ENCODE measurements at places on chromosomes 6 and 20.

DNA sequence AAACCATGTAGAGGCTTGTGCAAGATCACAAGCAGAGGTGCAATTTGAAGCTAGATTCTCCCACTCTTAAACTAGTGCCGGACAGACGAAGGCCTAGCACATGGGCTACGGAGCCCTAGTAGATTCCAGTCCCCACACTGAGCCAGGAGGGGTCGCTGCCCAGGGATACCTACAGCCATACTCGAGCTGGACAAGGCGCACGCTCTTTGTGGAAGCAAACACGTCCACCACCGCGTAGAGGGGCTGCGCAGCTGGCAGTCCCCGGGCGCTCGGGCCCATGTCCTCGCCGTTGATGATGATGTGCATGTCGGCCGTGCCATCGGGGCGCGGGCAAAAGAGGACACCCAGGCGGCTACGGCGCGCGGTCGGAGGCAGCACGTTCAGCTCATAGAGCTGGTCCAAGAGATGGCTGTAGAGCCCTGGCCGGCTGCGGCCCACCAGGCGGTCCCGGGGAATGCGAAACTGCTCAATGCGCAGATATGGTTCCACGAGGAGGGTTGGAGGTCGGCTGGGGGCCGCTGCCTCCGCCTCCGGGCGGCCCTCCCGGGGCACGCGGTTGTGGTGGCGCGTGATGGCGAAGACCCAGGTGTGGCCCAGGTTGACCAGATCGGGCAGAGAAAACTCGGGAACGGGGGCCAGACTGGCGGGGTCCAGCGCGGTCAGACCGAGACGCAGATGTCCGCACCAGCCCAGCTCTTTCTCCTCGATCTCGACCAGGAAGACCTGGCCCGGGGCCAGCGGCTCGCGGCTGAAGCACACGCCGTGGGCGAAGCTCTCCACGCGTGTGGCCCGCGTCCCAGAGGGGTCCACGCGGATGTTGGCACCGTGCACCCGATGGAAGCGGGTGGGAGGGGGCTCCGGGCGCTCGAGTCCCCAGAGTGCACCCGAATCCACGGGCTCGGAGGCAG lies 677 bp downstream of the NEURL2 start:
- DNase-seq: peak; percentile 89

DNA sequence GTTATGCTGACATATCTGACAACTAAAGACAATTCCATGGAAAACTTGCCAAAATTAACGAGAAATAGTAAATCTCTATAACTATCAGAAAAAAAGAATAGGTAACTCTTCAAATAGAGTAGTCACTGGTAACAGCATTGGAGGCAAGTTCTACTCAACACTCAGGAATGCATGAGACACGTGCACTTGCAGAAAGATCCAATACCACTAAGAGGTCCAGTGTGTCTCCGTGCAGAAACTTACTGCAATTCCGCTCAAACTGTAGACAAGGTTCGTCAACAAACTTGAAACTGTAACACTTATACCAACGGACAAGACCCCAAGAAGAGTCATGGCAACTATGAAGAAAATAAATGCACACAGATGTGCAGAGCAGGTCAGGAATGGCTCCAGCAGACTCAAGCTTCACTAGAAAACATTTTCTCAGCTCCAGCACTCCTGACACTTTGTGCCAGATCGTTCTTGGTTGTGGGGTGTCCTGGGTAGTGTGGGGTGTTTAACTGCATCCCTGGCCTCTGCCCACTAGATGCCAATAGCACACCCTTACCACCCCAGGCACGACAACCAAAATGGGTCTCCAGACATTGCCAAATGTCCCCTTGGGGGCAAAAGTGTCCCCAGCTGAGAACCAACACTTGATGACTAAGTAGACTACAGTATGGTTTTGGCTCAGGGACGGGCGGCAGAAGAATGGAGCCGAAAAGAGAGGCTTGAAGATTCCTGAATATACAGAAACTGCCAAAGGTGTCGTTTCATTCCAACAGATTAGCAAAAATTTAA lies 134.8 kb downstream of the DTNBP1 start:
- DNase-seq: no peak

DNA sequence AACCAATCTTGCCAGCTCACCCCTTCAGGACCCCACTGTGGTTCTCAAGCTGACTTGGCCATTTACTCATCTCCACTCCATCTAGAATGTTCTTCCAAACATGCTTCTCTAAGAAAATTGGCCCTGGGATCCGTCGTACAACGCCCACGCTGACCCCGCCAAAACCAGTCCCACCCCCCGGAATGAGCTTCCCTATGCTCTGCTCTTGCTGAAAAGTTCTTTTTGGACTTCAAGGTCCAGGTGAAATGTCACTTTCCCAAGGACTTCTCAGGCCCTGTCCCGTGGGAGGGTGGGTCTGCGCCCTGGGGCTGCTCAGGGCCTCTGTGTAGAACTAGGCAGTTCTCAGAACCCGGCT lies 9.9 kb downstream of the NOL4L start:
- DNase-seq: peak; percentile 72

- no peak for DNase-seq
Observed at GRCh38 chr6:70390067-70390466, 23.2 kb upstream of the FAM135A start.

DNA sequence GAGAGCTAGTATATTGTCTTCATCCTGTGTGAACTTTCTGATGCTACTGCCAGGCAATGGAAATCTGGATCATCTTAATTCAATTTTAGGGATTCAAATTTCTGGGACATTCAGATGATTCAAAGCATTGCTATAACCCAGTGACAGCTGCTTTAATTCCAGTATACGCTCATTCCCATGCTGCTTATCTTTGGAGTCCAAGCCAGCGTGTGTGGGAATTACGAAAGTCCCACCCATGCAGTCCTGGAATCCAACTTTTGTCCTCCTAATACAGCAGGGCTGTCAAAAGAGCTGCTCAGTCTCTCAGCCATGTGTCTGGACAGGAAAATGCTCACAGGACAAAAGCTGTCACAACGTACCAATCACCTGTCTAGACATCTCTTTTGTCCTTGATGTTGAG lies 219.8 kb downstream of the LAMA2 start:
- no peak for DNase-seq

DNA sequence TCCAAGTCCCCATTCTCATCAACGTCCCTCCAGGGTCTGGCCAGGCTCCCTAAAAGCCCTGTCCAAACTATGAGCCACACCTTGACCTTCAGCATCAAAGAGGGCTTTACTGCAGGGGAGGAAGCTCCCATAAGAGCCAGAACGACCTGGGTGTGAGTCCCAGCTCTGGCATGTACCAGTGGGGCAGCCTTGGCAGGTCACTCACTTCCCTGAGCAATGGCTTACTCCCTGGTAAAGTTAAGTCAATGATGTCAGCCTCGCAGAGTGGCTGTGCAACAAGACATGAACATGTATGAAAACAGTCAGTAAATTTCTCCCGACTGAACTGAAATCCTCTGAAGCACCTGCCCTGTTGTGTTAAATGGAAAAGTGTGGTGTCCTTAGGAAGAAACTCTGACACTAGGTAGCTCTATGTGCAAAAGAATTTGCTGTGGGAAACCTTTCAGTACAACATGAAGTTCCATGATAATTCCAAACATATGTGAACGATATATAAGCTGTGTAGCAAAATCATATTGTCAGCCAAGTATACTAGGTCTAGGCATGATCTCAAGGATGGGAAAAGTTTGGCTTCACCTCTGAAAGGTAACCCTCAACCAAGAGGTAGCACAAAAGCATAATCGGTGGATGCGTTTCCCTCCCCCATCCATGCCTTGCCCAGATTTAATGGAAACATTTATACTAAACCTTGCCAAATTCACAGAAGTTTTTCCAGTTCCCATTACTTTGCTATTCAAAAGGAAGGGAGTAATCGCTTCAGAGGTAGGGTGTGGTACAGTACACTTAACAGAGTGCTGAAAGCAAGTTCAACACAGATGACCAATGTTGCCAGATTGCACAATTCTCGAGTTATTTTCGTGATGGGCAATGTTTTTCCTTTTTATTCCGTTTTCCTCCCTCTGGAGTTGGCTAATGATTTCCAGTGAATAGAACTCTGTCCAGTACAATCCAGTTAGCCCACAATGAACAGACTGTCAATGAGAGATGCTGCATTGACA lies 49.0 kb upstream of the RANBP9 start:
- DNase-seq: no peak

GRCh38 chr6:102085257-102085656 lies 691.7 kb downstream of the GRIK2 start:
- no peak for DNase-seq

GRCh38 chr6:621931-622330 lies 35.0 kb downstream of the HUS1B start:
- no peak for DNase-seq

GRCh38 chr6:162290846-162291465 lies 436.6 kb downstream of the PRKN start:
- no peak for DNase-seq

DNA sequence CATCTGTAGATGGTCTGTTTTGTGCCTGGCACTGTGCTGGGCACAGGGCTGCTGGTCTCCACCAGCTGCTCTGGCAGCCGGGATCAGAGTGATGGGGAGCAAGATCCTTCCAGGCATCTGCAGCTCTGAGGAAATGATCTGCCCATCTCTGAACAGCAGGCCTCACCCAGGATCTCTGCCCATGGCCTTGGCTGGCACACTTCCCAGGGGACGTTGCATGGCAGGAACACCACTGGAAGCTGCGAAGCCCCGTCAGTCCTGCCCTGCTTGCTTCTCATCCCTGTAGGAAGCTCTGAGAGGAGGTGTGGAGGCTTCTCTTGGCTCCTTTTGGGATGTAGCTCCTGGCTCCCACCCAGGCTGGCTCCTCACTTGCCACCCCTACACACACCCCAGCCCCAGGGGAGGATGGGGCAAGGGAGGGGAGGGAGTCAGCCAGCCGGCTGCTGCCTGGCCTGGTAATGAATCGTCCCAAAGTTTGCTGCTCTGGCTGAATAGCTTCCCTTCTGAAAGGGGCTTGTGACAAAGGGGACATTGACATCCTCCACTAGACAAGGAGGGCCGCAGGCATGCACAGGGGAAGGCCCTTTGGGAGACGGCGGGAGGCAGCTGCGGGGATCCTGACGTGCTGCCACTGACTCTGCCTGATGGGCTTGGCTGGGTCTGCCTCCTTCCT lies 108.9 kb downstream of the VEGFA start:
- DNase-seq: no peak

- DNase-seq: no peak
Observed at GRCh38 chr20:2236256-2236655, 59.5 kb upstream of the TGM3 start.

DNA sequence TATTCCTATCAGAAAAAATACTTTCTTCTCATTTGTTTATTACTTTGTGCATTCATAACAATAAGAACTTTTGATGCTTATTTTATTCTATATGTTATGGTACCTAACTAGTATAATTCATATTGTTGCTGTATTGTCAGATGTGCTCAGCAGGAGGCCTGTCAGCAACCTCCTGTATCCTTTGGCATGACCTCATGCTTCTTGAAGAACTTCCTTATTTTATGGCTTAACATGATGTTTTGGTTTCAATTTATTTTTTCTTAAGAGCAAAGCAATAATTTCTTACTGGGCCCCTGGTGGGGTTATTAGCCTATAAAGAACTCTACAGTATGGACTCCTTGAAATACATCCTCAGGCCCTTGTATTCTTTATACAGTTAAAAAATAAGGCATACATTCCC lies 17.3 kb downstream of the GGTLC1 start:
- no peak for DNase-seq

DNA sequence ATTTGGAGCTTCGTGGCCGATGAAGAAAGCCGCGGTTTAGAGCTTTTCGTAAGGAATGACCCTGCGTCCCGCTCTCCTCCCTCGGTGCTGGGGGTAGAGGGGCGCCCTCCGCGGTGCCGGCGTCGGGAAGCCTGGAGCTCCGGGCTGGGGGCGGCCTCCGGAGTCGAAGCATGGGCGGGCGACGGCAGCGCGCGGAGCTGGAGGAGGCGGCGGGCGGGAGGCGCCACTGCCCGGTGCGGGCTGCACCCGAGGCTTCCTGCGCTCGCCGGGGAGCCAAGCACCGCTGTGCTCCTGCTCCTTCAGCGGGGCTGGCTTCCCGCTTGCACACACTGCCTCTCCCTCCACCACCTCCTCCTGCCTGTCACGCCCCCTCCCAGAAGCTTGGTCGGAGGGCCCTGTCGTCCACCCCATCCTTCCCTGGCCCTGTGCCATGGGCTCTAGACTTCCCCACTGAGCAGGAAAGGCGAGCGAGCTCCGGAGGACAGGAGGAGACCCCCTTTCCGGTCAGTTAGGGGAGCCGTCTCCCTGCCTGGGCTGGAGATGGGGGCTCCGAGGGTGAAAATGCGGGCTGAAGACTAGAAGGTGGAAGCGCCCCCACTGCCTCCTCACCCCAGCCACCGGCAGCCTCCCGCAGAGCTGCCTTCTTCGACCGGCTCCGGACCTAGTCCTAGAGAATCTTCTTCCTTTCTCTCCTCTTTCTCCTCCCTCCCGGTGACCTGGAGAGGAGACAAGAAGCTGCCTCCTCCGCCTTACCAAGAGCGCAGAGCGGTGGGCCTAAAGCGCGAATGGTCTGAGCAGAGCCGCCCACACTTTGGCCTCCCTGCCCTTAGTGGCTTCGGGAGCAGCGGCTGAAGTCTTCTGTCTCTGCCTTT lies 1.8 kb downstream of the CDH4 start:
- peak; percentile 91 for DNase-seq

- DNase-seq: no peak
Observed at GRCh38 chr6:119979862-119980261, 630.3 kb upstream of the MAN1A1 start.

- DNase-seq: peak; percentile 85
Observed at GRCh38 chr6:42978839-42979522, at the start of gene PEX6. Gene PEX6, minus strand, starts transcription at chr6:42979181. Its CDS starts 31 bp downstream, at chr6:42979150.

GRCh38 chr20:18289306-18289705 lies 979 bp downstream of the ZNF133 start:
- DNase-seq: no peak

DNA sequence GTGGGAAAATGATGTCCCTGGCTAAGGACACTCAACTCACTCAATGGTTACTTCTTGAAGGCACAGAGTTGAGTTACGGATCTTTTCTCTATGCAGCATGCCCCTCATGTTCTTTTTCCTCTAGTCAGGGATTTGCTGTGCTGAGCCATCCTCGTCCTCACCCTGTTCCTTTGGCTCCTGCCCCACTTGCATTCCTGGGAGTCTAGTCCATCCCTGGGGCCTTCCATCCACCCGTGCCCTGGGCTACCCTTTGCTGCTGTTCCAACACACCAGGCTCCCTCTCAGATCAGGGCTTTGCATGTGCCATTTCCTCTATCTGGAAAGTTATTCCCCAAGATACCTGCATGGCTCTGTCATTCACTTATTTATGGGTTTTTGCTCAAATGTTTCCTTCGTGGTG lies 13.3 kb upstream of the KCNG1 start:
- DNase-seq: no peak

DNA sequence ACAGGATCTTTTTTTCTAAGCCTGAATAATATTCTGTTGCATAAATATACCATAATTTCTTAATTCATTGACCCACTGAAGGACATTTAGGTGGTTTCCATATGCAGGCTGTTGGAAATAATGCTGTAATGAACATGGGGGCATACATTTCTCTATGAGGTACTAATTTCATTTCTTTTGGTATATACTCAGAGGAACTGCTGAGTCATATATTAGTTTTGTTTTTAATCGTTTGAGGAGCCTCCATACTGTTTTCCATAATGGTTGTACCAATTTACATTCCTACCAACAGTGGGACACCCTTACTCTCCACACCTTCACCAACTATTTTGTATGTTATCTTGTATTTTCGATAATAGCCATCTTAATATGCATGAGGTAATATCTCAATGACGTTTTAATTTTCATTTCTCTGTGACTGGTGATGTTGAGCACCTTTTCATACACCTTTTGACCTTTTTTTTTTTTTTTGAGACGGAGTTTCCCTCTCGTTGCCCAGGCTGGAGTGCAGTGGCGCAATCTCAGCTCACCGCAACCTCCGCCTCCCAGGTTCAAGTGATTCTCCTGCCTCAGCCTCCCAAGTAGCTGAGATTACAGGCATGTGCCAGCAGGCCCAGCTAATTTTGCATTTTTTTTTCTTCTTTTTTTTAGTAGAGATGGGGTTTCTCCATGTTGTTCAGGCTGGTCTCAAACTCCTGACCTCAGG lies 187.4 kb downstream of the RNGTT start:
- no peak for DNase-seq

All from RWPE2 (cell line).